ENCODE measurements at places on chromosomes 4 and X. TPM values are rescaled to one million over a fixed set of nuclear protein-coding genes. Genes with fewer than 3 reads are reported as not detected.

The CSN3 gene
- not detected for total RNA-seq

The MAGEA2 gene
- not detected for total RNA-seq

The SHROOM2 gene
- total RNA-seq = 15.5 TPM

The TRMT10A gene
- 9.1 TPM for total RNA-seq

The MAGEC2 gene
- not detected for total RNA-seq

The ARFIP1 gene
- total RNA-seq = 38.2 TPM

The FAM47E gene
- total RNA-seq = 14.8 TPM

The ADH7 gene
- total RNA-seq = not detected

The CCDC158 gene
- total RNA-seq = 2.9 TPM

The PIR gene
- total RNA-seq = 6.7 TPM

The DGAT2L6 gene
- total RNA-seq = not detected

The G3BP2 gene
- total RNA-seq = 263 TPM

The ESX1 gene
- 0.10 TPM for total RNA-seq

The TTC29 gene
- total RNA-seq = 5.2 TPM

The COQ2 gene
- total RNA-seq = 14.1 TPM

The XAGE2 gene
- not detected for total RNA-seq

The FRG1 gene
- 45.4 TPM for total RNA-seq

The MAGEB2 gene
- not detected for total RNA-seq

The SHROOM4 gene
- total RNA-seq = 10.9 TPM

The SPACA5 gene
- not detected for total RNA-seq

The GPRASP1 gene
- total RNA-seq = 35.4 TPM

The SHISA3 gene
- total RNA-seq = 1.9 TPM

The ABCG2 gene
- total RNA-seq = 27.0 TPM

The TEX28 gene
- not detected for total RNA-seq

The FABP2 gene
- total RNA-seq = not detected

The REELD1 gene
- total RNA-seq = 0.11 TPM

The GLUD2 gene
- 4.7 TPM for total RNA-seq

The ARHGAP10 gene
- 26.0 TPM for total RNA-seq

The UGT2B17 gene
- total RNA-seq = not detected

The PASD1 gene
- total RNA-seq = not detected

The DCAF8L1 gene
- not detected for total RNA-seq

The PPEF2 gene
- total RNA-seq = 0.06 TPM

The DCAF16 gene
- 33.2 TPM for total RNA-seq

The SLC9B1 gene
- total RNA-seq = 9.7 TPM

The TCEAL8 gene
- 119 TPM for total RNA-seq

The EXOC1L gene
- total RNA-seq = 0.59 TPM

The NUDT10 gene
- 17.3 TPM for total RNA-seq

The RHOXF2 gene
- total RNA-seq = not detected

The RNF128 gene
- 1.2 TPM for total RNA-seq

The BMP2K gene
- total RNA-seq = 54.6 TPM

The ZNF827 gene
- 26.4 TPM for total RNA-seq
